ENCODE measurements at places on chromosomes 1 and 21.

GRCh38 chr1:117271959-117272358 is 61.2 kb upstream of the VTCN1 start:
- DNase-seq, result peak; percentile 21

GRCh38 chr1:223341121-223341520 is 22.9 kb downstream of the SUSD4 start:
- DNase-seq, result no peak

- no peak for DNase-seq
Measured at GRCh38 chr1:59928996-59929395, 2.4 kb upstream of the CYP2J2 start.

GRCh38 chr1:207964195-207964966 is 53.5 kb upstream of the CD34 start:
- DNase-seq, result peak; percentile 50

DNA sequence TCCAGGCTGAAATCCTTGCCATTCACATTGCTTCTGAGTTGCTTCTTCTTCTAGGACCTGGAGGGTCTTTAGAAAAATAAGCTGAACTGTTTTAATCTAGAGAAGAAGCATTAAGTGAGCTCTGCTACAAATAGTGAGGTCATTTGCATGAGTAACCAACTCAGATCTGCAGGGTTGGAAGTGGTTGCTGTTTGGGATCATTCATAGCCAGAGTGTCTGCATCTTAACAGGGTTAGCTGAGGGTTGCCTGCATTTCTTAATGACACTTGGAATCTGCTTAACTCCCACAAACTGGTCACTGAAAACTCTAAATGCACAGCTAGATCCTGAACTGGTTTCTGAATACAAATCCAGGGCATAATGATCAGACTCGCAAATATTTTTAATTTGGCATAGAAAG is 9.9 kb downstream of the CNIH3 start:
- no peak for DNase-seq

GRCh38 chr21:34984356-34985058 is 64.6 kb downstream of the RUNX1 start:
- no peak for DNase-seq

- no peak for DNase-seq
Measured at GRCh38 chr1:64564891-64565290, 95.0 kb downstream of the CACHD1 start.

DNA sequence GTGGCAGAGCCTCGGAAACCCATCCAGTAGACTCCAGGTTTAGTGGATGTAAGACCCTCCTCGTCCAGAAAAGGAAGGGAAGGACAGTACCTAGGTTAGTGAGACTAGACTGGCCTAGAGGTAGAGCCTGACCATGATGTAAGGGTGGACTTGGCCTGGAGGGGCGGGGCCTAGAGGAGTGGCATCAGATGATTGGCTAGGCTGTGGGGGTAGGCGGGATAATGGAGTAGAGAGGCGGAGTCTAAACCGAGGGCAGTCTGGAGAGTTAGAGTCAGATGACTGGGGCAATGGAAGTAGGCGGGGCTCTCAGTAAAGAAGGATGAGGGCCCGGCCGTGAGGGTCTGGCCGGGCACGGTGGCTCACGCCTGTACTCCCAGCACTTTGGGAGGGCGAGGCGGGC is 70.1 kb downstream of the EPHB2 start:
- peak; percentile 50 for DNase-seq

DNA sequence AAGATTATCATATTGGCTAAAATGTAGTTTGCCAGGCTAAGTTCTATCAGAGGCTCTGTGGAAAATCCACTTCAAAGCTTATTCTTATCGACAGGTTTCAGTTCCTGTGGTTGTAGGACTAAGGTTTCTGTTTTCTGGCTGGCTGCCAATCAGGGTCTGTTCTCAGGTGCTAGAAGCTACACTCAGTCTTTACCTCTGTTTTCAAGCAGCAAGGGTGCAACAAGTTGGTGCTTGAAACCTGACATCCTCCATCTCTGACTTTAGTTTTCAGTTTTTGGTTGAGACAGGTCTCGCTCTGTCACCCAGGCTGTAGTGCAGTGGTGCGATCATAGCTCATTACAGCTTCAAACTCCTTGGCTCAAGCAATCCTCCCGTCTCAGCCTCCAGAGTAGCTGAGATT is 15.3 kb upstream of the TMCO2 start:
- DNase-seq, result no peak

- no peak for DNase-seq
Measured at GRCh38 chr21:45578811-45579381, 36.7 kb upstream of the SLC19A1 start.

GRCh38 chr1:224262373-224263054 is 67.5 kb downstream of the NVL start:
- no peak for DNase-seq

DNA sequence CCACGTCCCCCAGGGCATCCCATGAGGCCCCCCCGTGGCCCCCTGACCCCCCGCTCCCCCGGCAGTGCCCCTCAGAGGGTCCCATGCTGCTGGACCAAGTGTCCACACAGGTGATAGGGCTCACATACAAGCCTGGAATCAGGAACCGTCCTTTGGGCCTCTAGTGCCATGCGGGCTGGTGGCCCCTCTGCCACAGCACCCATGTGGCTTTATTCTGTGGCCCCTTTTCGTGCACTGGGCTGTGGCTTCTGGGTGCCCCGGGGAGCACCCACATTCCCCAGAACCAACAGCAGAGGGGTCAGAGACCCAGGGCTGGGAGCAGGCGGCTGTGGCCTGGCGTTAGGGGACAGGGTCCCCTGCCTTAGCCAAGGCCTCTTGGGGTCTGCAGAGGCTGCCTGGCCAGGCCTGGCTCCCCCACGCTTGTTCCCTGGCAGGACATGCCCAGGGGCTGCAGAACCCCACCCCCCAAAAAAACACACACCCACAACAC is 31.7 kb downstream of the SLC19A1 start:
- DNase-seq, result no peak

- no peak for DNase-seq
Measured at GRCh38 chr1:115771094-115771846, 2.8 kb upstream of the CASQ2 start.

GRCh38 chr21:28615276-28615675 is 377.4 kb downstream of the LTN1 start:
- DNase-seq, result peak; percentile 49

DNA sequence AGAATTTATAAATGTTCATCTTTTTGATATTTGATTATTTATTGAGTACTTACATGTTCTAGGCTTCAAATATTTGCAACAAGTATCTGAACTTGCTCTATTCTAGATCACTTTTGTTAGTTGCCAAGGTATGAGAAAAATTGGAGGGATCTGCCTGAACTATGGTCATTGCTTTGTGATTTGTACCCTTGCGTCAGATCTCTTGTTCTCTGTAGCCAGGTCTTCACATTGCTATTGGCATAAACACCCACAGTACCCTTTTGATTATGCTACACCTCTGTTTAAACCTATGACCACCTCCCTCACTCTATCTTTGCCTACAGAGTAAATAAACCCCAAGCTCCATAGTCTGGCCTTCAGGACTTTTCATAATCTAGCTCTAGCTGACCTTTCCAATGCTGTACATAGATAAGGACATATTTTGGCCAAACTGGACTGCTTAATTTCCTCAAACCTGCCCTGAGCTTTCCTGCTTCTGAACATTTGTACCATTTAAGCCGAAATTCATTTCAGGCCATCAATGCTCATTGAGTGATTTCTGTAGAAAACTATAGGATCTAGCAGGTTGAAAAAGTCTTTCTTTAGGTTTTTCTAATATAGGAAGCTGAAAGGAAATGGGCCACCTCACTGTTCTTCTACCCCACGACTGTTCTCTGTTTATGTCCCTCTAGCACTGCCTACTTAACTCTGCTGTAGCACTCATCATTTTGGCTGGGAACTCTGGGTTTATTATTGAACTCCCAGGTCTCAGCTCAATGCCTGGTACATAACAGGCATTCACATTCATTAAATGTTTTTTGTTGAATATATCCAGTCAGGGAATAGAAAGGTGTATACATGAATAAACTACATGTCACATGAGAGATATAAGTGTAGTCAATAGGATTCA is 84.9 kb downstream of the PPP1R12B start:
- no peak for DNase-seq

DNA sequence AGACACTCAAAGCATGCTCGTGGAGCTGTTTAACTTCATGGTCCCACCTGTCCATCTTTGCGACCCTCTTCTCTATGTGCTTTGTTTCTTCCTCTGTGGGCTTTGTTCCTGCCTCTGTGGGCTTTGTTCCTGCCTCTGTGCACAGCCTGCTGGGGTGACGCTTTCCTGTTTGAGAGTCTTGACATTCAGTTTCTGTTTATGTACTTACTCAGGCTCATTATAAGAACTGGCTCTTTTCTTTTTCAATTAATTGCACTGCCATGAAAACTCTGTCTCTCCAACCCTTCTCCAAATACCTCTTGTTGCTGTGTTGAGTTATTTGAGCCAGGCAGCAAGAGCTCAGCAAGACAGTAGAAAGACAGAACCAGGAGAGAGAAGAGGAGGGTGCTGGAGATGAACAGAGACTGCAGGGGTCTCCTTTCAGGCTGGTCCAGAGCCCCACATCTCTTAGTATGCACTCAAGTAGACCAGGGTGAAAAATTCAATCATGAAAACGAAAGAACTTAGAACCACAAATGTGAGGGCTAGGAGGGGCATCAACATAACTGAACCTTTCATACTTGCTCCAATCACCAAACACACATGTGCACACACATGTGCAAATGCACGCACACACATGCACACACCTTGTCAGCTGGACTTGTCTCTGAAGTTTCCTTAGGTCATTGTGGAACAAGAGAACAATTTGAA is 88.3 kb upstream of the SGIP1 start:
- no peak for DNase-seq

DNA sequence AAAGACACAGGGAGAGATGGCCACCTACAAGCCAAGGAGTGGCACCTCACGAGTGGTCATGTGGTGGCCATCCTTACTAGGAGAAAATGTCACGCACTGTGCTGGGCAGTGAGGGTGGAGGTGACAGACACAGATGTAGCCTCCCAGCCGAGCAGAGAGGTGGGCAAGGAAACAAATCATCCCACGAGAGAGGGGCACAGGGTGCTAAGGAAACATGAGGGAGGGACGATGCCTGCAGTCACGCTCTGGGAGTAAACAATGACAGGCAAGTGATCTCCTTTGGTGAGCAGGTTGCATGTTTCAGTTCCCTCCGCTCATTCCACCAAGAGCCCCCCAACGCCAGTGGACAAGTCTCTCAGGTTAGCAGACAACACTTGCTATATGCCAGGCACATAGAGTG is 65.8 kb downstream of the CD247 start:
- DNase-seq, result no peak

- no peak for DNase-seq
Measured at GRCh38 chr1:234686035-234686434, 76.1 kb upstream of the IRF2BP2 start.

DNA sequence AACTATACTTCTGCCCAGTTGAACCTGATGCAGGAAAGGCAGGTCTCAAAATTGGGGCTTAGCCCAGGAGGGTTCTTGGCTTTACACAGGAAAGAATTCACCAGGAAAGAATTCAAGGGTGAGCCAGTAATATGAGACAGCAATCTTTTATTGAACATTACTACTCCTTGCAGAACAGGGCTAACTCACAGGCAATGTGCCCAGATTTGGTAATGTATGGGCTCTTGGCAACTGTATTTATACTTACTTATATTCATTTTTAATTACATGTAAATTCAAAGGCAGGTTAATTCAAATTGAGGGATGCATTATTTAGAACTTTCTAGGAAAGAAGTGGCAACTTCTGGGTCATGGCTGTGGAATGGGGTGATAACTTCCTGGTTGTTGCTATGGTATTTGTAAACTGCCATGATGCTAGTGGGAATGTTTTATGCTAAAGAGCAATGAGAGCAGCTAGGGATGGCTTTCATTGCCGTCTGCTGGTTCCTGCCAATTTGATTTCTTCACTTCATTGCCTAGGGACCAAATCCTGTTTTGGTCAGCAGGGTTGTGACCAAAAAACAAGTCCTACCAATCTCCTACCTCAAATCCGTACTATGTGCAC is 107.5 kb downstream of the CHRM3 start:
- no peak for DNase-seq

- no peak for DNase-seq
Measured at GRCh38 chr1:185388346-185388745, 71.3 kb upstream of the IVNS1ABP start.

DNA sequence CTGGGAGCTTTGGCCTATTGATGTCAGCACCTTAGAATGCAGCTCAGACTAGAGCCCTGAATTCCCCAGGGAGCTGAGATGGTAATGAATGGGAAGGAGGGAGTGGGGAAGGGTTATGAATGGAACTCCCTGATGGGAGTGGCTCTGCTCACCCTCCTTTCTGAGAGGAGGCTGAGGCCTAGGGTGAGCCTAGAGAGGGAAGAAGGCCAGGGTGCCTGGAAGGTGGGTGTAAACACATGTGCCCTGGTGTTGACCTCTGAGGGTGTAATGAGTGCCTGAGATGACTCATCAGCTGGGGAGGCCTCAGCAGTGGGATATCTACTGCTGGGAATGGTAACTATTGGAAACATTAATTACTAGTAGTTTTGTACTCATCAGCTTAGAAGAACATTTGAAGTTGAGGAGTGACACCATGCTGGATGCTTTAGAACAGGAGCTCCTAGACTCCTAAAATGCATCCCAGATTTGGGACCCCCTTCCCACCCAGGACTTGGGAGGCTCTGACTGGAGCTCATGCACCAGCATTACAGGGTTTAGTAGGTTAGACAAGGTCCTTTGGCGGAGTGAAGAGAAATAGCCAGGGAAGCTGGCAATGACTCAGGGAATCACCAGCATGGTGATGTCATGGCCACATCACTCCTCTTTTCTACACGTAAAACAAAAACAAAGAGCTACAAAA is 16.0 kb upstream of the PIGV start:
- DNase-seq, result peak; percentile 89

- DNase-seq, result peak; percentile 35
Measured at GRCh38 chr1:84078108-84078841, 65.8 kb upstream of the PRKACB start.

DNA sequence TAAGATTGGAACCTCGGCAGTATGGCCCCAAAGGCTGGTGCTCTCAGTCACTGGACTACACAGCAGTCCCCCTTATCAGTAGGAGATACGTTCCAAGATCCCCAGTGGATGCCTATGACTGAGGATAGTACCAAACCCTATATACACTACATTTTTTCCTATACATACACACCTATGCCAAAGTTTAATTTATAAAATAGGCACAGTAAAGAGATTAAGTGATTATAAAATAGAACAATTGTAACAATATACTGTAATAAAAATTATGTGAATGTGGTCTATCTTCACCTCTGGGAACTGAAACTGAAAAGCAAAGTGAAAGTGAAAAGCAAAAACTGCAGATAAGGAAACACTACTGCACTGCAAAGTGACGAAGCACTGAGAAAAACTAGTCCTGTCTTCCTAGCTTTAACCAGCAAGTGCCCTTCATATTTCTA is 96.8 kb downstream of the INTS7 start:
- no peak for DNase-seq

DNA sequence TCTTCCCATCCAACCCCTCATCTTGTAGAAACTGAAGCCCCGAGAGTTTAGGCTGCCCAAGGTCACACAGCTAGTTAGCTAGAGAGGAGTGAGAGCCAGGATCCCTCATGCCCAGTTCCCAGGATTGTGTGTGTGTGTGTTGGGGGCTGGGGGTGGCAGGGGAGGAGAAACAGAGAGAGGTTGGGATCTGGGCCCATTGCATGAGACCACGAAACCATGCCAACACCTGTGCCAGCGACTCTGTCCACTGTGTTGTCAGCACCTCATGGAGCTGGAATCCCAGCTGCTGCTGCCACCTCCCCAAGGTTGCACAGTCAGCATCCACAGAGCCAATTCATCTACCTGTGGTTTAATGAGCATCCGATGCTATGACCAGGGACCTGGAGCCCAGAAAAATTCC is 115.4 kb upstream of the ZC3H12A start:
- no peak for DNase-seq

Measured in urothelium cell line (cell line).